ENCODE measurements at places on chromosomes 11 and 22.

DNA sequence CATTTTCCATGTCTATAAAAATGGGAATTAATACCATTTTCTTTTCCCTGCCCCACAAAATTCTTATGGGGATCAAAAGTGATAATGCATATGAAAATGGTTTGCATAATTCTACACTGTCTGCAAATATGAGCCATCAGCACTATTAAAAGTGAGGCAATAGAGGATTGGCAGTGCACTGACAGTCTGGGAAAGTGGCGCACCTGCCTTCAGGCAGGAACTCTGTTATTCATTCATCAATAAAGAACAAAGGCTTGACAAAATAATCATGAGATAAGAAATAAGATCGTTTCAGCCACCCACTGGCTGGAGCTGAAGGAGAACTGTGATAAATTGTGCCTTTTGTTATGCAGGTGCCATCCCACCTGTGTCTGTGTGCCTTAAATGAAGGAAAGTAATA is 49.5 kb downstream of the ARFGAP2 start:
- no peak for DNase-seq

DNA sequence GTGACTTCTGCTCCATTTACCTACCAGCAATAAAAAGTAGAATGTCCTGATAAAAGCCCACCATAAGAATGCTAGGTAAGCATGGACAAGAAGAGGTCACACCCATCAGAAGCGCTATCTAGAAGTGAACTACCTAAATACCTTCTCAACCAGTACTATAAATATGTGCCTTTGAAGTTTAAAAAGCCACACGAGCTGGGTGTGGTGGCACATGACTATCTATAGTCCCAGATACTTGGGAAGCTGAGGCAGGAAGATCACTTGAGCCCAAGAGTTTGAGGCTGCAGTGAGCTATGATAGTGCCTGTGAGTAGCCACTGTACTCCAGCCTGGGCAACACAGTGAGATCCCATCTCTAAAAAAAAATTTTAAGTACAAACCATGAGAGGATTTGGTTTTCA is 66.7 kb downstream of the PACSIN2 start:
- DNase-seq = no peak

GRCh38 chr22:23553924-23554870 is 25.9 kb downstream of the IGLL1 start:
- DNase-seq = no peak

DNA sequence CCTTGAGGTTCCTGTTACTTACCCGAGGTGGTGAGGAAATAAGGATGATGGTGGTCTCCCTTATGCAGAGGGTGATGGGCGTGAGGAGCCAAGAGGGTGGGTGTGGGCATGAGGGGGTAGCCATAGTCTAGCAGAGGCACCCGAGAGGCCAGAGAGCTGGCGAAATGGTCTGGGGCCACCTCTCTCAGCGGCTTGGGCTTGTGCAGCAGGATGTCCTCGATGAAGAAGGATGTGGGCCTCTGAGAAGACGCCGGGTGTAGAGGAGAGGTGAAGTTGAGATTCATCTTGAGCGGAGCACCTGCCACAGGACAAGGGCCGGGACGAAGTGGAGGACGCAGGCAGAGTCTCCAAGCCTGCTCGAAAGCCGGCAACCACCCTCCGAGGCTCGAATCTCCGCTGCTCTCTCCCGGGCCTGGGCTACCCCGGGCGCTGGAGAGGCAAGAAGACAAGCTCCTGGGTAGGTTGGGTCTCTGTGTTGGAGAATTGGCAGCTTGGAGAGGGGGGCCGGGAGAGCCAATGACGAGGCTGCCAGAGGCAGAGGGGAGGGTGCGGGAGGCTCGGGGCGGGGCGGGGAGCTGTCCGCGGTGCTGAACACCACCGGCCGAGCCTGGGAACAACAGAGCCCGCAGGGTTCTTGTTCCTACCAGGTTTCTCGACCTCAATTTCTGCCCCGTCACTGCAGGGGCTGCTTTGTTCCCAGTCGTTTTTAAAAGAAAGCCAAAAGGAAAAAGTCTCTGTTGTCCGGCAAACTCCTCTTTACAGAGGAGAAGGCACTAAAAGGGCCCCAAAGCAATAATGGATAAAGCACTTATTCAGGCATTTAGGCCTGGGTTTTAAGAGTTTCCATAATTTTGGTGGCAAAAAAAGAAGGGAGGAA is at the start of gene BSX:
TSS of gene BSX (minus strand) at position 447 of the 877 bp plus-strand sequence. CDS start at position 284, 163 bp downstream.
- DNase-seq = no peak

GRCh38 chr22:30863081-30863833 is 105.3 kb downstream of the MORC2 start:
- no peak for DNase-seq

- no peak for DNase-seq
These were observed 50.2 kb downstream of the AP2A2 start for GRCh38 chr11:975827-976226.

GRCh38 chr11:60945295-60945667 is 6.7 kb downstream of the SLC15A3 start:
- DNase-seq = no peak

- no peak for DNase-seq
These were observed 171.9 kb downstream of the GRIA4 start for GRCh38 chr11:105781807-105782206.

DNA sequence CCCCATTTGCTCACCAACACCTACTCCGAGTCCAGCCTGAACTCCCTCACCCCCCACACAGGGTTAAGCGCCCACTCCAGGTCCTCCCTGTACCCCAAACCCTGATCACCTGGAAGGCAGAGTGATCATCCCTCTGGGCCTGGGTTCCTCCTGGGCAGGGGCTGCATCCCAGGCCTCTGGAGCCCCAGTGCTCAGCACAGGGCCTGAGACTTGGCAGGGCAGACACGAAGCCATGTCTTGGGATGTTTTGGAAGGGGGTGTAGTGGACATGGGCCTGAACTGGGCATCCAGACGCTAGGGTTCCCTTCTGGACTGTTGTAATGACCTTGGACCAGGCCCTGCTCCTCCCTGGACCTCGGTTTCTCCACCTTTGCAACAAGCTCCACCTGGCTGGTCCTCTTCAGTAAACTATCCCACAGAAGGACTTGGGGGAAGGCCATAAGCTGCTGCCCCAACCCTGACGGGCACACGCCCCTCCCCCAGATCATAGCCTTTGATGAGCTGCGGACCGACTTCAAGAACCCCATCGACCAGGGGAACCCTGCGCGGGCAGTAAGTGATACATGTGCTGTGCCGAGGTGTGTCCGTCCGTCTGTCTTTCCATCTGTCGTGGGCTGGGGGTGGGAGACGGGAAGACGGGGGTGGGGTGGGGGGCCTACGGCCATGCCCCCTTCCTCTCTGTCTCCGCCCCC is 3.9 kb downstream of the CNIH2 start:
- DNase-seq = no peak

DNA sequence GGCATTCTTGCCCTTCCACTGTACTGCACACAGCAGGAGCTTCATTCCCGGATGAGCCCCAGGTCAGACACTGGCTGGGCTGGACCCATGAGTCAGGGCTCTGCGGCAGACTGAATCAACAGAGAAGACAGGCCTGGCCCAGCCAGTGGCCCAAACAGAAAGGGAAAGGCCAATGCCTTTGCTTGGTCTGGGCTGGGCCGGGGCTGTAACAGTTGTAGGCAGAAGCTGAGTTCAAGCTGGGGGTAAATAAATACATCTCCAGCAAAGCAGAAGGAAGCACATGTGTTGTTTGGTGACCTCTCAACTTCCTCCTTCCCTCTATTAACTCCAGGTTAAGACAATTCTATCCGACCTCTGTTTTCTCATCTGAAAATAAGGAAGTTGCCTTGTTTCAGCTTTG is 1.8 kb upstream of the SMIM35 start:
- no peak for DNase-seq

DNA sequence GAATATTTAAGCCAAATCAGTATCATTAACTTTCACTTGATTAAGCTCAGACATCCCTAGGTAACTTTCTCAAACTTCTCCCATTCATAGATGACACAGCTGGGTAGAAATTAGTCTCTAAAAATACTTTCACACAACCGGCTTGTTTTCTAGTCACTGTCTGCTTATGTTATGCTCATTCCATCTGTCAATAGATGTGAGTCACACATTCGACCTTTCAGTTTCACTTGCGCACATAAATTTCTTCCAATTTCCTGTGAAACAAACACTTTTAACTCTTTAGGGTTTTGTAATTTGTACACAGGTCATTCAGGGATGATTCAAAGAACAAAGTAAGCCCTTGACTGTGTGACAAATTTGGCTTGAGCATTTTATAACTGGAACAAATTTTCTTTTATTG is 723.0 kb downstream of the KCNA4 start:
- no peak for DNase-seq

DNA sequence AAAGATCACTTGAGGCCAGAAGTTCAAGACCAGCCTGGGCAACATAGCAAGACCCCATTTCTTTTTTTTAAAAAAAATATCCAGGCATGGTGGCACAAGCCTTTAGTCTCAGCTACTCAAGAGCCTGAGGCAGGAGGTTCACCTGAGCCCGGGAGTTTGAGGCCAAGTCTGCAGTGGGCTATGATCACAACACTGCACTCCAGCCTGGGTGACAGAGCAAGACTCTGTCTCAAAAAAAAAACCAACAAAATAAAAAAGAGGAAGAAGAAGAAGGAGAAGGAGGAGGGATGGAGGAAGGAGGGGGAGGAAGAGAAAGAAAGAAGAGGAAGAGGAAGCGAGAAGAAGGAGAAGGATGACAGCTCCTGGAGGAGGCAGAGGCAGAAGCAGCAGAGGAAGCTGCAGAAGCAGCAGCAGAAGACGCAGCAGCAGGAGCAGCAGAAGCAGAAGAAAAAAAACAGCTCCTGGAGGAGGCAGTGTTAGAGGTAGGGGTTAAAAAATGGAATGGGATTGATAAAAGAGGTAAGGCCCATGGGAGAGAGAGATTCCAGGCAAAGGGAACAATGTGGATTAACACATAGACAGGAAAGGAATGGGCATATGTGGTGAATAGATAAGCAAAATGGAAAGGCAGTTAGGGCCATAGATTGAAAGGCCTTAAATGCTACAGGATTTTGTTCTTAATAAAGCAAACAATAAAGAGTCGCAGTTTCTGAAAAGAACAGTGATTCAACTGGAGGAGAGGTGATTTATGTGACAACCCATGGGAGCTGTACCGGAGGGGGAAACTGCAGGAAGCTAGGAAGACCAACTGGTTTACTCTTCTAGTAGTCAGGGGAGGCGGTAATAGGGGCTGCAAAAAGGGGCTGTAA is 10.9 kb downstream of the PRCP start:
- DNase-seq = no peak

GRCh38 chr11:29024386-29024785 is 916.2 kb downstream of the METTL15 start:
- no peak for DNase-seq

DNA sequence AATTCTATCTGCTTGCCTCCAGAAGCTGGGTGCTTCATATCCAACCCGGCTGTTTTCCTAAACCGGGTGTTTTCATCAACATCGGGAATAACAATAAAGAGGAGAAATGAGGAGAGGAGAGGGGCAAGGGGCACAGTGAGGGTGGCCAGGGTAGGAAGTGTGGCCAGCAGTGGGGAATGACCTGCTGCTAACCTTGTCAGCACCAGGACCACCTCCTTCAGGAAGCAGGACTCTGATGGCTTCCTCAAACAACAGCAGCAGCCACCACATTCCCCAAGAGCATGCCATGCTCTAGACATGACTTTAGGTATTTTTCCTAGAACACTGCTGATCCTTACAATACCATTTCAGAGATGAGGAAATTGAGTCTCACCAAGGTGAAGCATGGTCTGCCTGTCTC is 52.4 kb downstream of the TPBGL start:
- DNase-seq = no peak

GRCh38 chr11:116348226-116348625 is 424.6 kb downstream of the BUD13 start:
- DNase-seq = no peak

DNA sequence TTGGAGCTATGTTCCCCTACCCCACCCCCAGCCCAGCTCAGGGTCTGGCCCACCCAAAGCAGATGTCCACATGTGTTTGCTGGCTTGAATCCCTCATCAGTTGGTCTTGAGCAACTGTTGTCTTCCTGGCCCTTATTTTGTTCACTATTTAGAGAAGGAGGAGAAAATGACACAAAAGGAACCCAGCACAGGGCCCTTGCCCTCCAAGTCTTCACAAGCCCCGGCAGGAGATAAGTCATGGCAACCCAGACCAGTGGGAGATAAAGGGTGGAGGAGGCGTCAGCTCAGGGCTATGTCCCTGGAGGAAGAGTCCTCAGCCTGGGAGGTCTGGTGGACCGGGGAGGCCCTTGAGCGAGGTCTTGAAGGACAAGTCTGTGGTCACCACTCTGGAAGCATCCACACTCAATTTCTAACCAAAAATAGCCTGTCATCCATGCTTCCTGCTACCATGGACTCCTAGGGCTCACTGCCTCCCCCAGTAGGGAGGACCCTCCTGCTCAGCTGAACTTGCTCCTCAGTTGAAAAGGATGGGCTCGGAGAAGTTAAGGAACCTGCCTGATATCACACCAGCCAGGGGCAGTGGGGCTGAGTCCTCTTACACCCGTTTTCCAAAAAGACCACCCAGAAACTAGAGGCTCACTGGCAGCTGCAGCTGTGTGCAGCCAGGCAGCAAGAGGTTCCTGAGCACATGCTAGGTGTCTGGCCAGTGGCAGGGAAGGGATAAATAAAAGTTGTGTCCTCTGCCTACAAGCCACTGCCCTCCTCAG is 1.8 kb upstream of the RAB3IL1 start:
- no peak for DNase-seq

DNA sequence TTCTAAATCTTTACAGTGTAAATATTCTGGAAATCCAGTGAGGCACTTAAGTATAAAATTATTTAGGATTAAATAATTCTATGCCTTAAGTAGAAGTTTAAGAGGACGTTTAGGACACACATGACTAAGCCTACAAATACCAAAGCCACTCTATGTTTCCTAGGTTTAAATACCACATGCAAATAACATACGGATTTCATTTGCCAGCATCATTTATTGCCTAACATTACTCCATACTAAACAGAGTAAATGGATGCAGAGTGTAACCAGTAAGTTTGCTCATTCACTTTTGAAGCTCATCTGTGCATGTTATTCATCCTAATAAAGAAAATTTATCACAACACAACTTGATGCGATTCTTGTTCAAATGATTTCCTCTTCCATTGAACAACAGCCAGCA is 4.1 kb downstream of the BDNF start:
- DNase-seq = no peak

DNA sequence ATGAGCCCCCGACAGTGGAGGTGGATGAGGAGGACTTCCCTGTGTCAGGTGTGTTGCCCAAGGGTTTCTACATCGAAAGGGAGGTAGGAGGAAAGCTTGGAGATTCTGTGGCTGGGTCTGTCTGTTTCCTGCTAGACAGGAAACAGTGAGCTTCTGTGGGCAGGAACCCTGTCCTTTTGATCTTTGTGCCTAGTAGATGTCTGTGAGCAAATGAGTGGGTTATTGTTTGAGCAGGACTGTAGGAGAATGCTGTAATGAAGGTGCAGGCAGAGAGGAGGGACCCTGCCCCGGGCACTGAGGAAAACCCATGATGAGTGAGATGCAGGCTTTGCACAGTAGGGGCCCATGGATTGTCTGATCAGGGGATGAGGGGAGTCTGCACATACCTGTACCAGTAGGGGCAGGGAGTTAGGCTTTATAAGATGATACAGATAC is 14.0 kb downstream of the USP35 start:
- no peak for DNase-seq

DNA sequence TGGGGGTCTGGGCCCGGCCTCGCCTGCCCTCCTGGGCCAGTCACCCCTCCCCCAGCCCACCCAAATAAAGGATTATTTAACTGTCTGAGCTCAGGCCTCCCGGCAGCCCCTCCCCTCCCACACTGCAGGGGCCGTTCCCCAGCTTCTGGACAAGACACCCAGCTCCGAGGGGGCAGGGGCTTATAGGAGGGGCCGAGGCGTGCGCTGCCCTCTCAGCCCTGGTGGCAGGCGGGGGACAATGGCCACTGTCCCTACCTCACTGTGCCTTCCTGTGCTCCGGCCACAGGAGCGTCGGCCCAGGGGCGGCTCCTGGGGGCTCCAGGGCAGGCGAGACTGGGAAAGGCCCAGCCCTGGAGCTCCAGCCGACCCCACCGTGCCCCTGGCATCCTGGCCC is 2.2 kb upstream of the SELENOO start:
- DNase-seq = no peak

All from hypothalamus (tissue), 51 donors.